ENCODE measurements at places on chromosomes 11 and 22. TPM values are rescaled to one million over a fixed set of nuclear protein-coding genes. Genes with fewer than 3 reads are reported as not detected.

The RPLP2 gene
- total RNA-seq, result 2,084 TPM

The BATF2 gene
- 2.0 TPM for total RNA-seq

GRCh38 chr11:69321877-69322361 is 28.0 kb downstream of the MYEOV start:
- DNase-seq, result no peak

DNA sequence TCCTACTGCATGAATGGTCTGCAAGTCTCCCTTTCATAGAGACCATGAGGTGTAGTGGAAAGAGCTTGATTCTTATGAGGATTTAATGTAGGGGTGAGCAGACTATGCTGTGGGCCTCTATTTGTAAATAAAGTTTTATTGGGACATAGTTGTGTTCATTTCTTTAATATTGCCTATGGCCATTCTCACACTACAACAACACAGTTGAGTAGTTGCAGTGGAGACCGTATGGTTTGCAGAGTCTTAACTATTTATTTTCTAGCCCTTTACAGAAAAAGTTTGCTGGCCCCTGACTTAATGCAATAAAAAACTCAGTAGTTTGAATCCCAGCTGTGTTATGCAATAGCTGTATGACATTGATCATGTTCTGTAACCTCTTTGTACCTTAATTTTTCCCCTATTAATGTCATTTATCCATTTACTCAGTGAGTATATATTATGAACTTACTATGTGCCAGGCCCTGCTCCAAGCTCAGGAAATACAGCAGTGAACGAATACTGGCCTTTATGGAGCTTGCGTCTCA is 106.3 kb downstream of the ATXN10 start:
- DNase-seq, result no peak

GRCh38 chr11:76797341-76798201 is 14.4 kb downstream of the TSKU start:
- DNase-seq, result peak; percentile 43
